ENCODE measurements at places on chromosomes 4 and X. TPM values are rescaled to one million over a fixed set of nuclear protein-coding genes. Genes with fewer than 3 reads are reported as not detected.

The H2BW2 gene
- total RNA-seq = not detected

DNA sequence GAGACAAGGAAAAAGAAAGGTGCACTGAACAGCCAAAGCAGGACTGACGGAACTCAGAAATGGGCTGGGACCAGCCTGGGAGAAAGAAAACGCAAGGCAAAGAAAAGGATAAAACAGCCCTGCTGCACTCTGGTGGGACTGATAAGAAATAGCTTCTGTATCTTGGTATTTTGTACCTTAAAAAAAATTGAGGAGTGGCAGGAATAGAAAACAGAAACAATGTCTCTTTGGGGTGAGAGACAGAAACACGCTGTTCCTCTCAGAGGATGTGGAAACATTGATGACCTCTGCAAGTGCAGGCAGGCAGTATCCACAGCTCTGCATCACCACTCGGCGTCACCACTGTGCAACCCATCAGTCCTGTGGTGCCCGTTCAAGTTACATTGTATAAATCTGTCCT, 152.5 kb upstream of the SPRY1 start:
- DNase-seq = no peak

DNA sequence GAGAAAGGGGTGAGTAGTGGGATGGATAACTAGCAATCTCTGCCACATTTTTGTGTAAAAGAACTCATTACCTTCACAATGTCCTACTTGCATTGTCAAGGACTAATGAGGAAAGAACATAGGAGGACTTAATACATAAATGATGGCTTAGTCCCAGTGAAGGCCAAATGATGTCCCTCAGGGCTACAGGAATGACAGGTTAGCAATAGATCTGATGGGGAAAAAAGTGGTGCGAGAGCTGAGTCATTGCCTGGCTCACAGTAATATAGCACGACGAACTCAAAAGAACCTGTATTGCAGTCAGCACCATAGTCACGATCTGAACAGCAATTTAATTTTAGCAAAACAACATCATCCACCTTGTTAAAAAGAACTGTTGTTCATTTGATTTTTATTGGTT, 70.9 kb upstream of the ARHGAP36 start:
- no peak for DNase-seq

GRCh38 chr4:165048170-165048569, 5.5 kb upstream of the TRIM75 start:
- DNase-seq = no peak
